ENCODE measurements at places on chromosomes 2 and 18.

DNA sequence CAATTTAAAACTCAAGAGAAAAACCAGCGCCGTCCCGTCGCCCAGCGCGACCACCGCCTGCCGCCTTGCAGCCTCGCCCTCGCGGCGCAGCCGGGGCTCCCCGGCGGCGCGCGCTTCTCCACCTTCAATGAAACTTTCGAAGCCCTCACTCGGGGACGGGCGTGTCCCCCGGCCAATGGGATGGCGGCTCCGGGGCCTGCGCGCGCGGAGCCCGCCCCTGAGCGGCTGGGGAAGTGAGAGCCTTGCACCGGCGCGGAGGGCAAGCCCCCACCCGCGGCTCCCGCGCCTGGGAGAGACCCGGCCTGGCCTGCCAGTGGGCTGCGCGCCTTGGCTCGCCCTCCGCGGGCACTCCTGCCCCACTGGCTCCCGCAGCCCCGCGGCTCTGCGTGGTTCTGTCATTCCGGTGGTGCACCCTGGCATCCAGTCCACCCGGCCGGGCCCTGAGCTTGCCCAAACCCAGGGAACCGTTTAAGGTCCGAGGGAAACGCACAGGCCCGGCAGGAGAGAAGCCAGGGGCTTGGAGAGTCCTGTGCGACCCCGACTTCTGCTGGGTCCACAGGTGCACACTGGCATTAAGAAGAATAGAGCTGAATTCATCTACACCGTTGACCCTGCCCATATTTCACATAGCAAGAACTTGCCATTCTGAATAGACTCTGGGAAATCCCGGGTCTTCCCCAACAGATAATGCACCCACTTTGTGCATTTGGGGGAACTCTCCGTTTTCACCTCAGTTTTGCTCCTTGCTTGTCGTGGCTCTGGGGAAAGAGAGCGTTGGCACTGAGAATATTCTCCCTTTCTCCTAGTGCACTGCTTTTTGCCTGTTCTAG lies at the start of gene PIEZO2:
PIEZO2 (minus strand) TSS at position 129 of the 830 bp plus-strand sequence. CDS start 981 bp downstream, outside the sequence.
- no peak for DNase-seq

- DNase-seq: peak; percentile 17
These were observed 24.7 kb upstream of the NAGK start for GRCh38 chr2:71043531-71044407.

GRCh38 chr2:95359501-95359930 lies 43.0 kb upstream of the FAHD2A start:
- DNase-seq: no peak

GRCh38 chr2:120898961-120899750 lies 163.5 kb downstream of the GLI2 start:
- no peak for DNase-seq

- DNase-seq: no peak
These were observed 42.0 kb upstream of the STK17B start for GRCh38 chr2:196213252-196213980.

DNA sequence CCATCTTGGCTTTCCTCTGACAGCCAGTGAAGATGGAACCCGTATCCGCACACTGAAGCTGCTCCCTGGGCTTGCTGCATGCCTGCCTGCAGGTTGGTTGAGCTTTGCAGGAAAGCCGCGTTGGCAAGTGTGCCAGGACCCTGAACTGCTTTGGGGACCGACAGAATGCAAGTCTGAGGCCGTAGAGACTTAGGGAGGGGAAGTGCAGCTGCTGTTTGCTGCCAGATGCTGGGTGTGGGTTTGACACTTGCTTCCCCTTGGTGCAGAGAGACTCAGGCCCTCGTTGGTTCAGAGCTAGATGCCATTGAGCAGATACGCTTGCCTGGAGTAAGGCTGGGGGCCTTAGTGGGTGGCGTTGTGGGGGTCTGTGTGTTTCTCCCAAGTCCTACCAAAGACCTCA lies 13.1 kb upstream of the PHLPP1 start:
- no peak for DNase-seq

DNA sequence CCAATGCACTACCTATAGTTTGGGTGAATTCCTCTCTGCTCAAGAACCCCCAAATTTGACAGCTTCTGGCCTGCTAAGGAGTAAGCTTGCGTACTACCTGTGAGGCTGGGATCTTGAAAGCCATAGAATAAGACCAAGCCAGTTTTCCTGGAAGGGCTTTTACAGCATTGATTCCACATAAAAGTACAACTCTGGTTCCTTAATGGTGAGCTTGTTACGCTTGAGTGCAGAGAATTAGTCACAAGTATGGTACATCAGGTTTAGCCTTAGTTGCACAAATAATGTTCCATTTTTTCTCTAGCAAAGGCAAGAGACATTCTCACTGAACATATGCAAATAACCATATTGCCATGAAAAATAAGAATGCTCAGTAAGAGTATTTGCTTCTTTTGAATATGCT lies 39.1 kb upstream of the STK39 start:
- no peak for DNase-seq

- no peak for DNase-seq
These were observed 149.2 kb upstream of the NCKAP5 start for GRCh38 chr2:133717497-133717896.

- no peak for DNase-seq
These were observed 899 bp downstream of the RAX start for GRCh38 chr18:59272221-59272888.

- DNase-seq: no peak
These were observed 15.5 kb downstream of the PPP3R1 start for GRCh38 chr2:68236876-68237275.

- no peak for DNase-seq
These were observed 484.3 kb downstream of the PTPRM start for GRCh38 chr18:8051453-8051852.

- DNase-seq: peak; percentile 28
These were observed 57.5 kb downstream of the DTNA start for GRCh38 chr18:34767601-34768027.

- DNase-seq: no peak
These were observed 37.1 kb downstream of the FOSL2 start for GRCh38 chr2:28429636-28430376.

- DNase-seq: no peak
These were observed 90.0 kb downstream of the VAPA start for GRCh38 chr18:10003866-10004265.

DNA sequence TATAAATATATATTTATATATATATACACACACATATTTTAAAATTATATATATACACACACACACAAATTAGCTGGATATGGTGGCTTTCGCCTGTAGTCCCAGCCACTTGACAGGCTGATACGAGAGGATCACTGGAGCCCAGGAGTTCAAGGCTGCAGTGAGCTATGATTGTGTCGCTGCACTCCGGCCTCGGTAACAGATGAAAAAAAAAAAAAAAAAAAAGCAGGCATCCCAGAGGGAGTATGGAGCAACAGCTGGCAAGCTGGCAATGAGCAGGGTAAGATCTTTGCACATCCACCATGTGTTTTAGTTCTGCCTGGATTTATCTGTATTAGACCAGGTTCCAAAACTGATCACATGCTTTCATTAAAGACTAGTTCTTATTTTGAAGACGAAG lies 170.1 kb downstream of the MAP2 start:
- DNase-seq: no peak

- no peak for DNase-seq
These were observed 207.9 kb upstream of the FIGN start for GRCh38 chr2:163943403-163944346.

DNA sequence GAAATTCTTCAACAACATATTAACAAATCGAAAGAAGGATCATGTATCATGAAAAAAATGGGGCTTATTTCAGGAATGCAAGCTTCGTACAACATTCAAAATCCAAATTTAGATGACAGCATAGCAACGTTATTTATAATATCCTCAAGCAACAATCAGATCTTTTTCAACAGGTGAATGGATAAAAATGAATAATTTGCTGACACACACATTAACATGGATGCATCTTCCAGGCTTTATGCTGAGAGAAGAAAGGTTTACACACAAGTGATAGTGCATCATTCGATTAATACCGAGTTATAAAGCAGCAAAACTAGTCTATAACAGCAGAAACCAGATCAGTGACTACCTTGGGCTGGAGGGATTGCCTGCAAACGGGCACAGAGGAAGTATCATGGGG lies 209.5 kb upstream of the TPO start:
- DNase-seq: no peak

GRCh38 chr2:64329848-64330247 lies 124.1 kb upstream of the LGALSL start:
- no peak for DNase-seq

GRCh38 chr18:78754311-78755043 lies 225.1 kb upstream of the SALL3 start:
- no peak for DNase-seq
